Activated CD4-positive, alpha-beta T cell treated with anti-CD3 and anti-CD28 coated beads, Interleukin-2, amount 10 ng/mL, durations not matched to agents 7 days and 5 days (primary cell): ENCODE measurements at places on chromosomes 5 and 9.

- no peak for DNase-seq
Observed at GRCh38 chr5:133412661-133413060, 199.7 kb downstream of the FSTL4 start.

DNA sequence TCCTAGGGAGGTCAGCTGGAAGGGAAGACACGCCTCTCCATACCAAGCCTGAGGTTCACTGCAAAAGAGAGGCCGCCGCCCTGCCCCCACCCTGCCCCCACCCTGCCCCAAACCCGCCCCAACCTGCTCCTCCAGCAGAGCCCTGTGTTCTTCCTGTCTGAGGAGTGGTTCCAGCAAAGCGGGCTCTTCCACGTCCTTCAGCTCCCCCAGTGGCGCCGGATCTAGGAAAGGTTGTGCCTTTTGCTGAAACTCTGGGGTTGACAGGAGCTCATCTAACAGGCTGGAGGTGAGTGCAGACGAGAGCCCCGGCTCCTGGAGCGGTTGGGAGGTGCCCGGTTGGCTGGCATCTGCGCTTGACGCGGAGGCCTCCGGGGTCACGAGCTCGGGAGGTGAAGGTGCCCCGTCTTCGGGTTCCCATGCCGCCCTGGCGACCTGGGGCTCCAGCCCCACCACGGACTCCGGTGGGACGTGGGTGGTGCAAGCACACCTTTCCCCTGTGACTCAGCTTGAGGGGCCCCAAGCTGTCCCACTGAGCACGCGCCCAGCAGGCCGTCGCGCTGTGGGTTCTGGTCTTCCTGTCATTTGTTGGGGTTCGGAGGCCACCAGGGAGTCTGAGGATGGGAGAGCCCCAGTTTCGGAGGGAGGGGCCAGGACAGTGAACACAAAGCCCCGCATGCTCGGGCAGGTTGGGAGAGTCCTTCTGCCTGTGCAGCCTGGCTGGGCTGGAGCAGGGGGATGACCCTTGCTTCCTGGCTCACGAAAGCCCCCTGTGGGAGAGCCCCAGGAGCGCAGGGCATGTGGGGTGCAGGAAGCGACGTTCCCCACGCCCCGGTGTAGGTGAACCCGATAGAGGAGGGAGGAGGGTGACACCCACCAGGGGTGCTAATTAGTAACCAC, 1467.1 kb downstream of the FOXD4L5 start:
- DNase-seq = peak; percentile 61

DNA sequence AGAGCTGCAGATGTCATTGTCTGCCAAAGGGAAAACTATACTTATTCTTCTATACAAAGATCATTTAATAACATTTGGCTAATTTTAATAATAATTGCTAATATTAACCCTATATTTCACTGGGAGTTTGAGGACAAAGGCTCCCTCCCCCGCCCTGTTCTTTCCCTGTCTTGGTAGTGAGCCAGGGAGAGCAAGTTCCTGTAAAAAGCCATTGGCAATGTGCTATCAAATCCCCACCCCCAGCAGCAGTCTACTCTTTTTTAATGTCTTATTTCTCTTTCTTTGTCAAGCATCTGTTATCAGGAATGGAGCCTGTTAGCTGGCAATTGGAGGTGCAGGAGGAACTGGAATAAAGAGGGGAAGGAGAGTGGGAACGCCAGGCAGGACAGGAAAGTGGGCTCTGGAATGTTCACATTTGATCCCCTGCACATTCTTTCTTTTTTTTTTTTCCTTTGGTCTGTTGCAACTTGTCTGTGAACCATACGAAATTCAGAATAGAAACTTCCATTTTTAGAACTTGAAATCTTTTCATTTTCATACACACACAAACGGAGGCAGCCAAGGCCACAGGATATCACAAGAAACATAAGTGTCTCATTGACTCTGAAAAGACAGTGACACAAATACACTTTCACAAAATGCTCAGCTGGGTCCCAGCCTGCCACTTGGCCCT, 664.8 kb upstream of the ZNF608 start:
- no peak for DNase-seq

DNA sequence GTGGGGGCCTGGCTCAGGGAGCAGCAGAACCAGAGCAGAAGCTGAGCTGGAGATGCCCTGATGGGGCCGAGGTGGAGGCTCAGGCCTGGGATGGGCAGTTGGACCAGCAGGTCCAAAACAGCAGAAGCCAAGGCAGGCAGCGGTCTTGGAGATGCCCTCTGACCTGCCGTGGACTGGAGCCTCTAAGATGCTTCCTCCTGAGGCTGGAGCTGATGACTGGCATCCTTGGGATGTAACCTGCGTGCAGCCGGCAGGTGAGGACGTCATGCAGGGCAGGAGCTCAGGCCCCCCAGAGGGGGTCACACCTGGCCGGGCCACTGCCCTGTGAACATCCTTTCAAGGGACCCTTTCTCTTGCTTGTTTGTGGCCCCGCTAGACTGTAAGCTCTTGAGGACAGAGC, 162.0 kb downstream of the RGS3 start:
- DNase-seq = no peak

GRCh38 chr9:116604251-116604650, 82.9 kb upstream of the TRIM32 start:
- DNase-seq = no peak

DNA sequence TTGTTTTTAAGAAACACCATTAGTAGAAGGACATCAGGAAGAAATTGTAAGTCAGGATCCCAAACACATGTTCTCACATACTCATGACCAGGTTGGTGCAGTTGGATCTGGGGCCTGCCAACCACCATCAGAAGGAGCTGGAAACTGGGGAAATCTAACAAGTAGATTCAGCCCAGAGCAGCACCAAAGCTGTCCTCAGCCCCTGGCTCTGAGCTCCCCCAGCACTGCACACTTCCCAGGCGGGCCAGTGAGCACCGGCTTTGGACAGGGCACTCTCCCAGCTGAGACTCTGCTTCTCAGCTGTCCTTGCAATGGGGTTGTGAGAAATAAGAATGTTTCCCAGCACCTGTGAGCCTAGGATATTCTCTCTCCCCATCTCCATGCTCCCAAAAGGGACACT, 162.5 kb downstream of the PAX5 start:
- DNase-seq = no peak

DNA sequence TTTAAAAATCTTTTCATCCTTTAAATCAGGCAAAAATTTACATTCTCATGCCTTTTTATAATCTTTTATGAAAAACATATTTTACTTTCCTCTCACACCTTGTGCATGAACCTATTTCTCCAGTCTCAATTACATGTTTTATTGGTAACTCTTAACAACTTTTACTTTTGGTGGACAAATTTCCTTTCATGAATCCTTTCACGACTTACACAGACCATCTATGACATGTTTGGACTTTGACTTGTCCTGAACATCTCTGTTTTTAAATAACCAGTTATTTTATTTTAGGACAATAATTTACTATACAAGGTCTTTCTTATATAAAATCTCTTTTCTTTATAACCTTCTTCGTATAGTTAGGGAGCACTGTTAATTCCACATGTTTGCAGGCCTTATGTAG, 26.5 kb upstream of the MTMR12 start:
- no peak for DNase-seq

- DNase-seq = no peak
Observed at GRCh38 chr9:90900130-90900529, 98.5 kb downstream of the SYK start.

DNA sequence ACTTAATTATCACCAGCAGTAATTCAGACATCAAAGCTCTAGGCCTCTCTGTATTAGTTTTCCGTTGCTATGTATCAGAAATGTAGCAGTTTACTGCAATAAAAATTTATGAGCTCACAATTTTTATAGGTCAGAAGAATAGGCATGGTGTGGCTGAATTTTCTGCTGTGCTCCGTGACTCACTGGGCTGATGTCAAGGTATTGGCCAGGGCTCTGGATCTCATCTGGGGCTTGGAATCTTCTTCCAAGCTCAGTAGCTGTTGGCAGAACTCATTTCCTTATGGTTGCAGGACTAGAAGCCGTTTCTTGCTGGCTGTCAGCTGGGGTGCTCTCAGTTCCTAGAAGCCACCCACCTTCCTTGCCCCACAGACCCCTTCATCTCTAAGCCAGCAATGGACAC, 66.3 kb downstream of the PSAT1 start:
- DNase-seq = no peak

DNA sequence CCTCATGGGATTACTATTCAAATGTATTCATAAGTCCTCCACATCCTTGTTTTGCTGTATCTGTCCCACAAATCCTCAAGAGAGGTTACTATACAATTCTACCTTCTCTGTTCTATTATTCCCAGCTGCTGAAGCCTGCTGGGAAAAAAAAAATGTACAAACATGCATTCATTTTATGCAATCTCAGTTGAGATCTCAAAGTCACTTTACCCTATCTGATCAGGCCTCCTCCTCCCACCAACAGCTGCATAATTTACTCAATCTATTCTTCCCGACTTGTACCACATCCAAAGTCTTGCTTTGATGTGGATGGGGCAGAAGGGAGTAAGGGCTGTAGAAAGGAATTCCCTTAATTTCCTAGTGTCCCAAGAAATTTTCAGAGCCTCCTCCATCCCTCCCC, 28.6 kb downstream of the PSIP1 start:
- DNase-seq = no peak

DNA sequence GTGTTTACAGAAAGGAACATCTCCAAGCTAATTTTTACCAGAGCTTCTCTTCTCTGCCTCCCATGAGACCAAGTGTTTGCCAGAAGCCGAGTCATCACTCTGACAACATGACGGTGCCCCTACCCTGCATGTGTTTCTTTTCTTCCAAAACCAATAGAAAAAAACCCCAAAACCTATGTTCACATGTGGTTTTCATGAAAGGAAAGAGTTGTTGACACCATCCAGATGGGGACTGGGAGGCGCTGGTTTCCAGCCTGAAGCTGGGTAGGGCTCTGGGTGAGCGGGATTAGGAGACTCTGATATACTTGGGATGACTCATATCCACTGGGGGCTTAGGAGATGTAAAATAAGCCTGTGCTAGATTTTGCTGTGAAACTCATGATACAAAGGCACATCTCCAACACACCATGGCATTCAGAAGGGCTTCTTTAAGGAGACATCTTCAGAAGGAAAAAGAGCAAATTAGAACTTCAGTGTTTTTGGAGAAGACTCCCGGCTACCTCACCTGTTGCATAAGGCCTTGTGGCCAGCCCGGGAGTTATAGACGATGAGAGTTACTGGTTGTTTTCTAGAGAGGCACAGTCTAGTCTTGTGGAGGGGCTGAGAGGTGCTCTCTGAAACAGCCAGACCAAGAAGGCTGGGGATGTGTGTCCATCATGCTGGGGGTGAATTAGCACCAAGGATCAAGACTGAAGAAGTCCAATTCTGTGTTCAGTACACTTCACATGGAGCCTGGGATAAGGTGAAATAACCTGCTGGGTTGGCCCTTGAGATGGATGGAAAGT, 108.9 kb upstream of the LHFPL2 start:
- peak; percentile 14 for DNase-seq

DNA sequence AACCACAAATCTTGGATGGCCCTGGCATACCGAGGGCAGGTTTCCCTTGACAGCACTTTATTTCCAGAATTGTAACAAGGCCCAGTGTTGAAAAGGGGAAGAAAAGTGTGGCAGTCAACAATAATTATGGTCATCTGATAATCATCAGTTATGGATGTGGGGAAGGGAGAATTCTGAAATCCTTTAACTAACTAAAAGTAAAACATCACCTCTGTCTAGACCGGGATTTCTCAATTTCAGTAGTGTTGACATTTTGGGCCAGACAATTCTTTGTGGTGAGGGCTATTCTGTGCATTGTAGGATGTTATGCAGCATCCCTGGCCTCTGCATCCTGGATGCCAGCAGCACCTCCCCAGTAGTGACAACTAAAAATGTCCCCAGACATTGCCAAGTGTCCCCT, 140.4 kb downstream of the PSAT1 start:
- no peak for DNase-seq

GRCh38 chr9:13479096-13479495, 199.6 kb upstream of the MPDZ start:
- no peak for DNase-seq

DNA sequence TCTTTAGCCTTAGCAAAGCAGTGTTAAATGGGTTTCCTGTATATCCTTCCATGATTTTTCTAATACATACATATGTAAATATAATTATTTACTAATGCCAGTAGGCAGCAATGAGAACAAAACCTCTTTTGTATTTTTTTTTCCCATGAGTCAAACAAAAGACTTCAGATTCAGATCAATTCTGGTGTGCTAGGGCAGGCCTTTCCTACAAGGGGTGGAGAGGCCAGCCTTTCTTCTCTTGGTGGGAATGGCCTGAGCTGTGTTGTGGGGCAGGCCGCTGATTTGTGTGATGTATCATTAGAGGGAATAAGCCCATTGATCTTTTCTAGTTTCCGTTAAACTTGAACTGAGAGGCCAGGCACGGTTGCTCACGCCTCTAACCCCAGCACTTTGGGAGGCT, 115.5 kb upstream of the DMRT1 start:
- DNase-seq = no peak

DNA sequence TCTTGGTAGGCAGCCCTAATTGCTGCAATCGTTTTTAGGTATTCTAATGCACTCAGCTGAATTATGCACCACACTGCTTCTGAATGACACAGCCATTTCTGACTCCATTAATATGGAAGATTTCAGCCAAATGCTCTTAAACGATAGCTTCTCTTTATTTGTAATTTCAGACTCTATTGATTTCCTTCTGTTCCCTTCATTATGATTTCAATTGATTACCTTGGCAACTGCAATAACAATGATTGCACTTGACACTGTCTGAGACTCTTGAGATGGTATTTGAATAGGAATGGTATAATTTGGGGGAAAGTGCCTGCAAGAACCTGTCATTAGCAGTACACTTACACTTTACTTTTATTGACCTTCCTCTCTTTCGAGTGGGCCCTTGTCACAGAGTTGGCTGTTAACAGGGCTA, 296.1 kb upstream of the DMAC1 start:
- no peak for DNase-seq

DNA sequence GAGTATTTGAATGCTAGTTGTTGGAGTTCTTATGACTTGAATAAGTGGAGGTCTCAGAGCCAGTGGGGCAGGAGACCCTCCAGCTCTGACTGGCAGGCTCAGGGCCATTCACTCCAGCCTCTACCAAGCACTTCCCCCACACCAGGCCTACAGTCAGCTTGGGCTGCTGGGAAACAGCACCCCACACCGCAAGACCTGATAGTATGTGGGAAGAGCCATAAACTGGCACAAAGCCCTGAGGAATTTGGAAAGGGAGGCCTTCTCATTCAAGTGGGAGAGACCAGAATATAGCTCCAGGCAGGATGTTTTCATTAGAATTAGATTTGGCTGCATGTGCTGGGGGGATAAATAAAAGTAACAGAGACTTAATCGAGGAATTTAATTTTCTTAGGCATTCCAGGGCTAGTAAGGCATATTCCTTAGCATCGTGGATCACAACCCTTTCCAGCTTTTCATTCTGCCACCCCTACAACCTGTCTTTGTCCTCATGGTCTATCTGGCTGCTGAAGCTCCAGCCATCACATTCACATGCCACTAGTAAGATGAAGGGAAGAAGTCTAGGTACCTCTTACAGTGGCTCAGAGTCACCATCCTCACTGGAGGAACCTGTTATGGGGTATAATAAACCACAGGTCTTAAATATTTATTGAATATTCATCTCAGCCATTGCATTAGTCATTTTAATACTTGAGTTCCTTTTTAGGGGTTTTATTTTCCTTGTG, 47.5 kb downstream of the TMOD1 start:
- no peak for DNase-seq

- DNase-seq = peak; percentile 48
Observed at GRCh38 chr9:121201045-121201737, 478 bp downstream of the RAB14 start.

GRCh38 chr5:68449380-68449779, 233.8 kb downstream of the PIK3R1 start:
- no peak for DNase-seq

GRCh38 chr9:124478354-124478753, 28.1 kb downstream of the ADGRD2 start:
- no peak for DNase-seq
